NT2/D1 (cell line): ENCODE measurements at places on chromosomes 1 and 21.

DNA sequence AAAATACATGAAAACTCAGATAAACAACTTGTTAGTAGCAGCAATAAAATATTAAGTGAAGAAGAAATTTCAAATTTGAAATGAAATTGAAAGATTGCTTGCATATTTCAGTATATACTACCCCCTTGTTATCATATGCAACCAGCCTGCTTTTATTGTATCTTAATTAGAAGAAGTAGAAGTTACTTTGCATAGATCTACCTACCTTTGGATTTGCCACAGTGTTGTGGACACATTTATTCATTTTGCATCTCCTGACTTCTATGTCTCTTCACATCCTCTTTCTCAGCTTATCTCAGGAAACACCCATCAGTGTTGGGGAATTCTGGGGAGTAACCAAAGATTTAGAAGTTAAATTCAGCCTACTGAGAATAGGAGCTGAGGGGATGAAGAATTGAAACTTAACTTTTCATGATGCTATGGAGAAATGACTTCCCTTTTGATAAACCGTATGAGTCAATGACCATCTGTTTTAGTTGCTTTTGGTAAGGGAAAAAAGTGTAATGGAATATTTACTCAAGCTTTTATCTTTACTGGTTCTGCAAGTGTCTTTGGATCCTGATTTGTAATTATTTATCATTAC is 96.9 kb downstream of the RGL1 start:
- DNase-seq = no peak

GRCh38 chr1:63122079-63122478 is 200.3 kb upstream of the FOXD3 start:
- DNase-seq = no peak

- no peak for DNase-seq
Observed at GRCh38 chr1:164417016-164417704, 141.8 kb upstream of the PBX1 start.

DNA sequence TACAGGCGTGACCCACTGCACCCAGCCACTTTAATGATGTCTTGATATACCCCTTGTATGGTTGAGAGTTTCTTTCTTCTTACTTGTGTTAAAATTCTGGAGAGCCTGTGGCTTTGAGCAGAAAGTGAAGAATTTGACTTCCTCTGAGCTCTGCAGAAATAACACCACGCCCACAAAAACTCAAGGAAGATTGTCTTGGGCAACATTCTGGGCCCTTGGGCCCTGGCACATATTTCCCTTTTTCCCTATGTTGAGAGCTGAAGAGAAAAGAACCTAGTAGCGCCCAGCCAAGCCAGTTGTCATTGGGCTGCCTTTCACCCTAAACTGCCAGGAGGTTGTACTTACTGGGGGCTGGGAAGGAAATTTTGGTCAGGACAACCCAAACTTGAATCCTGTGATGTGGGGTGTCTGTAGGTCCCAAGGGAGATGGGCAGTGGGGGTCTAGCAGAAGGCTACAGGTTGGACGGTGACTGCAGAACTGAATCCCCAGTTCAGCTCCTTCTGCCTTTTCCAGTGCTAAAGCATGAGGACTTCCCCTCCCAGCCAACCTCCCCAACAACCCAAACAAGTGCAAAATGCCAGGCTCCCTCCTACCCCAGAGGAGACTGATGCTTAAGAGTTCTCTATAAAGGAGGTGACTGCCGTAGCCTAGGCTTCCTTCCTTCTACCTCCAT is 11.7 kb upstream of the SNAPIN start:
- DNase-seq = no peak

GRCh38 chr21:46428987-46429710 is 29.5 kb upstream of the DIP2A start:
- DNase-seq = no peak

DNA sequence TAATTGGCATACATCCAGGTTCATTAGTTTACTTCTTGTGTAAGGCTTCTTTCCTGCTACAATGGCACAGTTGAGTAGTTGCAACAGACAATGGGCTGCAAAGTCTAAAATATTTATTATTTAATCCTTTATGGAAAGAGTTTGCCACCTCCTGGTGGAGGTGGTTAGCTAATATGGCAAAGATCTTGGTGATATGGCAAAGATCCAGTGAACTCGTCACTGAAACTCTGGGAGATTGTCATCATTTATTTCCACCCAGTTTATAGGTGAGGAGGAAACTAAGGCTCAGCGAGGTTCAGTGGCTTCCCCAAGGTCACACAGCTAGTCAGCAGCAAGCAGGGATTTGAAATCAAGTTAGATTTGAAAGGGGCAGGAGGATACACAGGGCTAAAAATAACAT is 16.1 kb upstream of the IFFO2 start:
- DNase-seq = no peak

DNA sequence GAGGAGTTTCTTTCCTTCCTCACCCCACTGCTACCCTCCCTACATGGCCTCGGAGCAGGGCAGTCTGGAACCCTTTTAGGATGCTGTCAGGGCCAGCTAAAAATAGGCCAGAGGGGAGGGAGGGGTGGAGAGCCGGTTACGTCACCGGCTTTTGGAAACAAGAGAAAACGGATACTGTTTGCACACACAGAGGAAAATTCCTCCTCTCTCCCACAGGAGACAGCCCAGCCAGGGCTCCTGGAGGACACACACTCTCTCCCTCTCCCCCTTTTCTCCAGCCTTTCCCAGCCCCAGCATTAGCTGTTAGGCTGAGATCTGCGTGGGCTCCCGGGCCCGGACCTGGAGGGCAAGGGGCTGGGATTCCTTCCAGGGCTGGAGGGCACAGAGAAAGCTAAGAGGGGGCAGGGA is 20.0 kb upstream of the ALDH4A1 start:
- DNase-seq = no peak

GRCh38 chr1:54944610-54945392 is 35.6 kb upstream of the TMEM61 start:
- DNase-seq = peak; percentile 92

GRCh38 chr1:187689129-187689528 is 860.4 kb downstream of the PLA2G4A start:
- DNase-seq = no peak

DNA sequence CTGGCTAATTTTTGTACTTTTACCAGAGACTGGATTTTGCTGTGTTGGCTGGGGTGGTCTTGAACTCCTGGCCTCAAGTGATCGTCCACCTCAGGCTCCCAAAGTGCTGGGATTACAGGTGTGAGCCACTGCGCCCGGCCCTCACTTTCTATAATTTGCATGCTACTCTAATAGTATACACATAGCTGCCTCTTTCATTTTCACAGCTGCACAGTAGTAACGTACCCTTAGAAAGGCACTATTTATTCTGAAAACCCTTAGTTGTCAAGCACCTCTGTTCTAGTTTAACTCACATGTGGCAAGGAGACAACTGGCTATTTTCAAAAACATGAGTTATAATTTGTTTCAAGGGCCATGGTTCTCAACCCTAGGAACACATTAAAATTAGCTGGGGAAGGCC is 17.2 kb downstream of the TPM3 start:
- no peak for DNase-seq

DNA sequence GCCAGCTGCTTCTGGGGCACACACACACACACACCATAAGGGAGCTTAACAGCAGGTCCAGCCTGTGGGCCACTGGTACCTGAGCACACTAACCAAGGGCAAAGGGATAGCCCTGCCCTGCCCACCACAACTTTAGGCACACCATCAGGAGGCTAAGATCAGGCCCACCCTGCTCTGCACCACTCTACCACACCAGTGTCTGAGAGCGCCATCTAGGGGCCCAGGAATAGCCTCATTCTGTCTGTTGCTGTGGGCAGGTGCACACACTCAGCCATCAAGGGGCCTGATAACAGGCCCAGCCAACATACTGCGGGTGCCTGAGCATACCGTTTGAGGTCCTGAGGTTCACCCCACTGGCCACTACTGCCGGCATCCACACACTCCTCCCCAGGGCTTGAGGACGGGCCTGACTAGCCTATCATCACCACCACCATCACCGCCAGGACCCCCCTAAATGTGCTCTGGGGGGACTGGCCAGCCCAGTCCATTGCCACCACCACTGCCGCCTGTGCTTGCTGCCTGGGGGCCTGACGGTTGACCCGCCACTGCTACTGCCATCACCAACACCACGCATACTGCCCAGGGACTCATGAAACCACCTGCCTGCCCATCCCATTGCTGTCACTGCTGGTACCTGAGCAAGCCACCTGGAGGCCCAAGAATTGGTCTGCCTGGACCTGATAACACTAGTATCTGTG is 31.3 kb downstream of the NSL1 start:
- peak; percentile 25 for DNase-seq

GRCh38 chr1:20165522-20165951 is 20.4 kb upstream of the UBXN10 start:
- DNase-seq = no peak

DNA sequence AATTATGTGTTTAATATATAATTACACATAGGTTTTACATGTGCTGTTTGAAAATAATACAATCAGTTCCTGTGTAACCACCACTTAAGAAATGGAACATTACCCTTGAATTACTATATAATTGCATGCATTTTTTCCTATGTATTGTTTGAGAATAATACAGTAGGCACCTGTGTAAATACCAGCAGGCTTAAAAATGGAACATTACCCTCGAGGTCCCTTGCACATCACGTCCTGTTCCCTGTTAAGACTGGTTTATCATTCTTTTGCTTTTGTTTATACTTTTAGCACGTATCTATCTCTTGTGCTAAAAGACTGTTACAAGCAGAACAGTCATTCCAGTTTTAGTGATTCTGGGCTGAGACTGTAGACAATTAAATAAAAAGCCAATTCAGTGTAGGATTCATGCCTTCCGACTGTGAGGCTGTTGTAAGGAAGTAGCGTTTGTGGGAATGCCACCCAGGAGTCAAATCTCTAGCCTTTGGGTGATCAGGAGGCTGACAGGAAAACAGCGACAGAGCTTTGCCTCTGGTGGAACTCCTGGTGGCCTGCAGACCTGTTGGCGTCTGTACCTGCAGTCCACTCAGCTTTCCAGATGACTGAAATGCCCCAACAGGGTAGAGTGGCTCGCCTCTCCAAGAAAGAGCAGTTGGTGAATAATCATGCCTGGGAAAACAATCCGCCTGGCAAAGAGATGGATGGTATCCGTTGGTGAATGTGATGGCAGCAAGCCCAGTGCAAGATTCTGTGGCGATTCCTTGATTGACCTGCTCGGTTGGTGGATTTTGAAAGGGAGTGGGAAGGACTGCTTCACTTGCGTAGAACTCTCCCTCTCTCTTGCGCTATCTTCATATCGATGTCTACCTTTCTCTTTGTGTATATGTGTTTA is 58.0 kb downstream of the DISC1 start:
- no peak for DNase-seq

- DNase-seq = no peak
Observed at GRCh38 chr21:37945036-37945435, 28.8 kb upstream of the KCNJ6 start.

- peak; percentile 60 for DNase-seq
Observed at GRCh38 chr1:14113841-14114567, 414.0 kb downstream of the PRDM2 start.

DNA sequence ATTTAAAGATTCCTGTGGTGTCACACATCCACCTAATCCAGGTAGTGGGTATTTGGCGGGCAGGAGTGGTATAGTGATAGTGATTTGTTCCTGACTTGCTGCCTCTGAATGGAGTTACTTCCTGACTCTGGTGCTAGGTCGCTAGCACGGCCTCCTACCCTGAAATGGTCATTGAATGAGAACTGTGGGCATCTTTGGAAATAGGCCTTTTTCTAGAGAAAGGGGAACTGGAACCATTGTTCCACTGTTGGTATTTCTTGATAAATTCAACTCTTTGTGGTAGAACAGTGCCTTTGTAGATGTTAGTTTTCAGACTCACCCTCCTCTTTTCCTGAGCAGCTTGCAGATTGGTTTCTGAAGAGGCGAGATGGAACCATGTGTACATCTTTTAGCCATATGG is 1.5 kb downstream of the QSOX1 start:
- DNase-seq = no peak

GRCh38 chr1:104671684-104672353 is 922.1 kb downstream of the AMY1C start:
- DNase-seq = no peak

DNA sequence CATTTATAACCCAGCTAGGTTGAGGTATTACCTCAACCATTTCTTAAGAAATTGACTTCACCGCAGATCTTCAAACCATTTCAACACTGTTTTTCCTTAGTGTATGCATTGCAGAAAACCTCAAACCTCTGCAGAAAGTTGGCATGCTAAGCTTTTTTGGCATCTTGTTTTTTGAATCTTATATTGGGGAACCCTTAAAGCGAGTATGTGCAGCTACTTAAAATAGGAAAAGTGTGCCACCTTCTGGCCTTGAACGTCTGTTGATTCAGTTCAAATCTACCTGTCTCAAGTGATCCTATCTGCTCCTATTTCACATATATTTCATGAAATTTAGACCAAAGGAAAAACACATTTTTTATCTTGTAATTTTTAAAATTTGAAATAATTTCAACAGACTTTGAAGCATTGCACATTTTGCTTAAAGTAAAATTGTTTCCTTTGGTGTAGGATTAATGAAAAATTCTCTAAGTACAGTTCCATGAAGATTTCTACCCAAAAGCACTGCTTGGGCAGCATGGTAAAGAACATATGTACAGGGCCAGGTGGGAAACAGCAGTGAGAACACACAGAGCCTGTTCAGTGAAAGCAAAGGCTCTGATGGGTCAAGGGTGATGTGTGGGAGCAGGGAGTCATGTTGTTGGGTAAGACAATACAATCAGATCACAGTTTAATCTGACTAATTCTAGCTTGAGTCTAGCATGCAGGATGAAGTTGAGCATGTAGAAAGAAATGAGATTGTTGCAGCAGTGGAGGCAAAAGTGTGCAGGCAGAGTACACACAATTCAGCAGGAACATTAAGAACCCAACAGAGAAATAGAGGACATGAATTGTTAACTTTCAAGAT is 17.2 kb downstream of the HENMT1 start:
- DNase-seq = peak; percentile 28

DNA sequence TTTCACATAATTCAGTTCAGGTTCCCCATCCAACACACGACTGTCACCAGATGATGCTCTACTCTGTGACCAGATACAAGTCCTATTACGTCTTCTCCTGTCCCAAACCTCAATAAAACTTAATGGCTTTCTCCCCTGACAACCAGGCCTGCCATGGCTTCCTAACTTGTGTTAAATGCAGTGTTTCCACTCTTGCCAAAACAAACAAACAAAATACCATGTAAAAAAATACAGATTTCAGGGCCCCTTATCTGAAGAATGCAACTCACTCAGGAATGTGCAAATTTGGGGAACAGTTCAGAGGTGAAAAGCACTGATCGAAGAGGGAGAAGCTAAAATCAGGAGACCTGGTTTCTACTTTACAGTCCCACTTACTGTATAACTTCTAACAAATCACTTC is 863 bp upstream of the NUF2 start:
- DNase-seq = peak; percentile 22

DNA sequence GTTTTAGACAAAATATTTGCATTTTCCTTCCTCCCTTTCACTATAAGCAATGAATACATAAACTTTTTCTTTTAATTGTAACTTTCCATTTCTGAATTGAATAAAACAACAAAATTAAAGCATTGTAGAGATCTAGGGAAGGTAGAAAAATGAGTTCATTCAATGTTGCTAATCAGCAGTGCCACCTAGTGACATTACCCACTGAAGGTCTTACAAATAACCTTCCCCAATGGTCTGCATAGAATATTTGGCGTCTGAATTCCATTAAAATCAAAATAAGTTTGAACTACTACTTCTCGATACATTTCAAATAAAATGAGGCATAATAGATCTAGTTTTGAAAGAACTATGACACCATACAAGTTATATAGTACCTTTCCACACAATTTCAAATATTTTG is 19.6 kb downstream of the FH start:
- peak; percentile 38 for DNase-seq

GRCh38 chr1:220067269-220068204 is 21.2 kb upstream of the EPRS1 start:
- no peak for DNase-seq
